ENCODE measurements at places on chromosomes 1 and 21.

GRCh38 chr1:245582026-245582425 is 427.2 kb downstream of the KIF26B start:
- DNase-seq, result no peak

DNA sequence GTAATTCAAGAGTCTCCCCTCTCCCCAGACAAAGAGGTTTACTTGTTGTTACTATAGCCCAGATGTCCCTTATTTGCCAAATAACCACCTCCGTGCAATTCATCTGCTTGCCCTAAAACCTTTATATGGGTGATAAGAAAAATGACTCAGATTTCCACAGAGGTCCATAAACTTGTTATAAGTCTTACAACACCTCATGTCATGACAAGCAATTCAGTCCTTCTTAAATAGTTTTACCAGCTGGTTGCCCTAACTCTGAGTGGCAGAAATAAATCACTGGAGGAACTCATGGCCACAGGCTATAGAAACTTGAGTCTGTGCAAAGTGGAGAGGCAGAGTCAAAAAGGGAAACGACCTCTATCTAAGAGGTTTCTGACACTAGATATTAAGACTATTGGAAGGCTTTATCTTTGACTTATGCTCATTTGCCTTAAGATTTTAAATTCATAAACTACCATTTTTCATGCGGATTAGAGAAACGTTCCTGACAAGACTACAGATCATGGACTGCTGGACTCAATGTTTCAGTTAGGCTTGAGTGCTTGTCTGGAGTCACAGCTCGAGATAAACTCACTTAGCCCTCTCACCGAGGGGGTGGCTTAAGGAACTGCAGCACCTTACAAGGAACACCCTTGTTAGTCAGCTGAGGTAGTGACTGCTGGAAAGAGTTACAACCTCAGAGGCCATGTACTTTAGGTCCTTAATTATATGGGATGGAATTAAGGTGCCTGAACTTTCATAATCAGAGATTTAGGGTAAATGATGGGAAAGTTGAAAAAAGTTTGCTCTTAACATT is 662.5 kb upstream of the USP24 start:
- DNase-seq, result no peak

GRCh38 chr21:17673261-17674020 is 60.7 kb upstream of the BTG3 start:
- no peak for DNase-seq

DNA sequence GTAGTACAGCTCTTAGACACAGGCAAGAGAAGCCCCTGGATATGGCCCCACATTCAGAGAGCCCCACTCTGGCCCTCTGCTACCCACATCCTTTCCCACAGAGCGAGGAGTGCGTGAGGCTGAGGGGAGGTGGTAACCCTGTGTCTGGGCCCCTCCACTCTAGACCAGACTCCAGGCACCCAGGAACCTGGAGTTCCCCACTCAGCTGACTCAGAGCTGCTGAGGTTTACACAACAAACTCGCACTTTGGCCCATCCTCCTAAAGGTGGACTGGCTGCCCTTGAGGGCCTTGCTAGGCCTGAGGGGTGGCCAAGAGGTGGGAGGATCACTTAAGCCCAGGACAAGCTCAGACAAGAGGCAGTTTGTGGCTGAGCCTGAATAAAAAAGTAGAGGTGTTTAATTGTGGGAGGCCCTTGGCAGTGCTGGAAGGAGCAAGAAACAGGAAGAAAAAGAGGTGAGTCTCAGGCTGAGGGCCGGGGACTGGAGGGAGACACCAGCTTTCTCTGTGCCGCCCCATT is 10.7 kb downstream of the MR1 start:
- DNase-seq, result no peak

DNA sequence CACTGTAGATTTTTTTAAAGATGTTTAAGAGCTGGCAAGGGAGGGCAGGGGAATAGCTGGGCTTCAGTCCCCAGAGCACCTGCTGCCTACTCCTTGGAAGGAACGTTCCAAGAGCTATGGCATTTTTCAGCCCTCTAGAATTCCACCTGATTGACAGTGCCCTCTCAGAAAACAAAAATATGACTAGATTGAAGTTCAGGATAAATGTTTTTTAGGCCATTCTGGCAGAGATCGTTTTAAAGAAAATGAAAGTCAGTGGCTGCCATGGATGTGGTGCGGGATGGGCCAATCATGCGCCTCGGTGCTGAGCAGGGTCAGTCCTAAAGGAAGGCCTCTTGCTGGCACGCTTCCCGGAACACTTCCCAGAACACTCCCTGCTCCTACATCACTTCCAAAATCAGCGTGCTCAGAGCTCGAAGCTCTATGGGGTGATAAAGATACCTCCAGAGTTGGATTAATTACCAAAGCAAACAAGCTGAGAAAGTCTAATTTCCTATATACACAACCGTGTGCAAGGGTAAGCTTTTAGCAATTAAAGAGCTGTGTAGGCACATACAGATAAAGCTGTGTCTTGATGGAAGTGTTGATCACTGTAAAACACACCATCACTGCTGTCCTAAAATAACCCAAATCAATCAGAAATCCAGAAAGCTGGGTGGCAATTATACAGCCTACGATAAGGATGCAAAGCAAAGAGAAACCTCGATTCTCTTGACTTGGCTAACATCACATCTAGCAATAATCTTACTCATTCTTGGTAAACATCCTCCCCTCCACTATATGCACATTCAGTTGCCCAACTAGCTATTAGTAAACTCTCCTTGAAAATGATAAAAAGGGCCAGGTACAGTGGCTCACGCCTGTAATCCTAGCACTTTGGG is 34.6 kb downstream of the TGFBR3 start:
- peak; percentile 68 for DNase-seq

DNA sequence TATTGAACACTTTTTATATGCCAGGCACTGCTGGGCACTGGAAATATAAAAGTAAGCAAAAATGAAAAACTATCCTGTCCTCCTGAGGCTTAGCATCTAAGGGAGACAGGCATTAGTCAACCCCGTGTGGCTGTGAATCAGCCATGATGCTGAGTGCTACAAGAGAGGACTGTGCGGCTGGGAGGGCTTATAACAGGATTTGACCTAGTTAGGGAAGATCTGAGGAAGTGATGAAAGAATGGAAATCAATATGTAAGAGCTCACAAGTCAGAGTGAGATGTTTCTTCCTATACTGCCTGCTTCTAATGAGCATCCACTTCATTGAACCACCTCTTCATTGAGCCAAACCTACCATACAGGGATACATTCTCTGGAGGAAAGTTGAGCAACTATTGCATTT is 15.1 kb downstream of the TRIM45 start:
- DNase-seq, result no peak

- no peak for DNase-seq
These were observed 1.9 kb upstream of the EDARADD start for GRCh38 chr1:236392182-236392581.

DNA sequence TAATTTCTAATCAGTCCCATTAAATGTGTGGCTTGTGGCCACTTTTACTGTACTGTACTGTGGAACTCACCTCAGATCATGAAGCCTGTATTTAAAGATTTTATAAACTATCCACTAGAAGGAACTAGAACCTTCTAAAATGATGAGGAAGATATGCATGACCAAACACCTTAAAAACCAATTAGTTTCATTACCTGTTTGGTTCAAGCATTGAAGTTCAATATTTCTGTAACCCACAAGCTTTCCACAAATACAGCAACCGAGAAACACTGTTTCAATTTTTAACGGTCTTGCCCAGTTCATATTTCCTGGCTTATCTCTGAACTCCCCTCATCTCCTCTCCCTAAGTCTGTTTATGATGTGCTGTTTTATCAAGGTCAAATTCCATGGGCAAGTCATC is 264.3 kb upstream of the PLD5 start:
- DNase-seq, result no peak

DNA sequence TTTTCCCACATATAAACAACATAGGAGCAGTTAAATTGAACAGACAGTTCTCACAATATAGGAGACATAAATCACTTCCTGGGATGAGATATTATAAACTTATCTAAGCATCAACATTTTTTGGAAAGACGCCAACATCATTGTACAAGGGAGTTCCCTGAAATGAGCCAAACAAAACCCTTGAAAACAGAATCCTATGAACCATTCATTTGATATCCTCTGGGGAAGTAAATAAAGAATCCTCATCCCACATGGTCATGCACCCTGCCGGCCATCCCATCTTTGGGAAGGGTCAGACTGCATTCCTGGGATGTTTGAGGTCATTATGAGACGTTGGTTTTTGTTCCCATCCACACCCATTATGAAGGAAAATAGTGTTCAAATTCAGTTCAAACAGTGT is 111.8 kb upstream of the USP25 start:
- DNase-seq, result no peak

- DNase-seq, result peak; percentile 33
These were observed 3.7 kb upstream of the FABP3 start for GRCh38 chr1:31376375-31377134.

GRCh38 chr21:36422279-36423098 is 37.3 kb downstream of the CHAF1B start:
- peak; percentile 55 for DNase-seq

DNA sequence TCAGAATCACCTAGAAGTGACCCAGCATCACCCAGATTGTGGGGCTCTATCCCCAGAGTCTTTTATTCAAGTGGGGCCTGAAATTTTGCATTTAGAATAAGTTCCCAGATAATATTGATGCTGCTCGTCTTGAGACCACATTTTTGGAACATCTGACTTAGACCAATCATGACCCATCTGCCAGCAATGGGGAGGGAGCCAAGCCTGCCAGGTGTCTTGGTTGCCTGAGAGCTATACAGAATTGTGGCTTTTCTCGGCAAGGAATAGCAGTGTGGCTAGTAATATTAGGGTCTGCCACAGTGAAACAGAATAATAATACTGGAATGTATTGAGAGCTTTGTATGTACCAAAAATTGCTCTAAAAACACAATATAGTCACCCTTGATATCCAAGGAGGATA is 31.1 kb upstream of the RGS8 start:
- DNase-seq, result no peak

DNA sequence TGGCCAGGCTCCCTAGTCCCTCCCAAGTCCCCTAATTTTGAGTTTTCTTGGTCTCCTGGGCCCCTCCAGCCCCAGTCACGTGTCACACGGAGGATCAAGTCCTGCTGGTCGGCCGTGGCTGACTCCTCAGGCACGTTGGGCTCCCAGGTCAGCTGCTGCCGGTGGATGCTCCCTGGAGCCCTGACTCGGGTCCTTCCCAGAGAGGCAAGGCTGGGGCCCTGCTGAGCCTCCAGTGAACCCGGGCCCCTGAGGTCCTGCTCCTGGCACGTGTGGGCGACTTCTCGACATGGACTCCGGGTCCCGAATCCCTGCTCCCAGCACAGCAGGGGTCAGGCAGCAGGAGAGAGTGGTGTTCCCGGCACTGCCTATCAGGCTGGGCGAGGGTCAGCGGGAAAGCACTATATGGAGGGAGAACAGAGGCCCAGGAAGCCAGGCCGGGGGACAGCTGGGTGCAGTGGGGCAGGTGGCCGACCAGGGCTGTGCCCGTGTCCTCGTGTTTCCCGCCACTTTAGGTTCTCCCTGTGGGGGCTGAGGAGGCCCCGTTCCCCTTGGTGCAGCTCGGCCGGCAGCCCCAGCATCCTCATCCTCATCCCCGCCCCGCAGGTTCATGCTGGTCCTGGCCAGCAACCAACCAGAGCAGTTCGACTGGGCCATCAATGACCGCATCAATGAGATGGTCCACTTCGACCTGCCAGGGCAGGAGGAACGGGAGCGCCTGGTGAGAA is 13.2 kb downstream of the TMEM240 start:
- no peak for DNase-seq

GRCh38 chr1:87017998-87018672 is 103.7 kb downstream of the HS2ST1 start:
- no peak for DNase-seq

All from kidney (tissue), 22 donors.